ENCODE measurements at places on chromosomes 7 and 10.

GRCh38 chr7:158414486-158414961, 173.1 kb downstream of the PTPRN2 start:
- no peak overlapping the region for H3K4me3 ChIP-seq
- no peak for DNase-seq
- no peaks in the 10 kb centered on the region for H3K27me3 ChIP-seq
- no peak overlapping the region for H3K27ac ChIP-seq
- H3K4me1 ChIP-seq, result no peaks in the 10 kb centered on the region

DNA sequence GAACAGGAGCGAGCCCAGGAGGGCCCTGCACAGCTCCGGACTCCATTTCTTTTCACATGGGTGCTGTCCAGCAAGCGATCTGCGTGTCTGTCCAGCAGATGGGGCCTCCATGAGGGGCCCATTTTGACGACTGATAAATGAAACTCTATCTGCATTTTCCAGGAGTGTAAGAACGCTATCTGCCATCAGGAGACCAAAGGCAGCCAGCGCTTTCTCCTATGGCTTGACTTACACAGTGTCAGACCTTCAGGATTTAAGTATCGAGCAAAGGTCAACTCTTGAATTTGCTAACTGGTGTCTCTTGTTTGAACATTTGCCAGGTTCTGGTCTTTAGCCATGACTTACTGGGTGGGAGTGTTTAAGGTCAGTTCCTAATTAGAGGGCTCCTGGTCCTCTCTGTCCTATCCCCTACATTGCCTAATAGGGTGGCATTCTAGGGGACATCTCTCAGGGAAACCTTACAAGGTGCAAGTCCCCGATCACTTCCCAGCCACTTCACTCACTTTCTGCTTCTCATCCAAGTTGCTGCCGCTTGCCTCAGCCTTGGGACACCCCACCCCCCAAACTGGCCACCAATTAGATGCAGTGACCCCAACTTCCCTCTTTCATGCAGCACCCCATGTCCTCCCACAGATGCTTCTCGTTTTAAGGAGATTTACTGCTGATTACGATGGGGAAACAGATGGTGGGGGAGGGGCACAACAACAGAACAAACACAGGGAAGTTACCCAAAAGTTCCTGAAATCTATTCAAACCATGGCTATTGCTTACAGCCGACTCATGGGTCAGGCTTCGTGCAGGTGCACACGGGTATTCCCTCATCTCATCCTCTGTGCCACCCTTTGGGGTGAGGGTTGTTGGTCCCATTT, 20.0 kb downstream of the VSIR start:
- no peaks in the 10 kb centered on the region for H3K27me3 ChIP-seq
- peaks cover 100% of the 10 kb centered on the region for H3K4me1 ChIP-seq
- H3K27ac ChIP-seq, result peak overlapping the region; percentile 86
- no peak for DNase-seq
- H3K4me3 ChIP-seq, result no peak overlapping the region

GRCh38 chr10:3635211-3635671, 149.8 kb downstream of the KLF6 start:
- H3K4me1 ChIP-seq, result no peaks in the 10 kb centered on the region
- no peaks in the 10 kb centered on the region for H3K36me3 ChIP-seq
- no peak overlapping the region for H3K4me3 ChIP-seq
- H3K27me3 ChIP-seq, result no peaks in the 10 kb centered on the region
- no peak overlapping the region for H3K27ac ChIP-seq

DNA sequence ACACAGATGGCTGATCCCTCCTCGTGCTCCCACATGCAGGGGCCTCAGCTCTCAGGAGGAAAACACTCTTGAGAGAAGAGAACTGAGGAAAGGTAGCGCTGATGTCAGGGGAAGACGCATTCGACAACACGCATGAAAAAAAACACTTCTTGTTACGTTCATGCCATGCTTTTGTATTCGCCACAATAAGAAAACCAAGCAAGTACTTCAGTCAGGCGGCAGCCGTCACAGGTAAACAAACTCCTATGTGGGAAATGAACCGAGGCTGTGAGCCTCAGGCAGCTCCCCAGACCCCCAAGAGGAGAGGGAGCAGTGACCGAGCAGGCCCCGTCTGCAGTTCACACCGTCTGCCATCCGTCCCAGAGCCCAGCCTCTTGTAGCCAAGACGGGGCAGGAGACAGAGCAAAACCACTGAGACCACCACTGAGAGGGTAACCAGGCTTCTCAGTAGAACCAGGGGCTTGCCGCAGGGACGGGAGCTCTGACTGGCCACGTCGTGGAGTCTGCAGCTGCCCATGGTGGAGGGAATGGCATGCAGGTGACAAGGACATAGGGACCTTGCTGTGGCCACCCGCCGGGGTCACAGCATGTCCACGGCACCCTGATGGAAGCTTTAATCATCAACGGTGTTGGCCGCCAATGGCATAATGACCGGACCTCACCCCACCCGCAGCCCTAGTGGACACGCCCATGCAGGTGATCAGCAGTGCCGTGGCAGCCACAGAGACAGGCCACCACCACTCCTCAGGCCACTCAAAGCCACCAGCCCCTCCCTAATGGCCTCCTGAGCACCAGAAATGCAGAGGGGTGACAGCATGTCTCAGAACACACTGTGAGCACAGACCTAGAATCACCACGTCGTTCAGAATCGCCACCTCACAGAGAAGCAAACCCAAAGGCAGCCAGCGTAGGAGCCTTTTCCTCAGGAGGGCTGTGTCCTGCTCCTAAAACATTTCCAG, 304.3 kb downstream of the PTPRN2 start:
- no peak for DNase-seq
- no peak overlapping the region for H3K4me3 ChIP-seq
- no peak overlapping the region for H3K27ac ChIP-seq
- no peaks in the 10 kb centered on the region for H3K36me3 ChIP-seq
- H3K27me3 ChIP-seq, result peaks cover 3% of the 10 kb centered on the region

GRCh38 chr7:126569402-126569801, 683.3 kb downstream of the GRM8 start:
- H3K36me3 ChIP-seq, result no peaks in the 10 kb centered on the region
- H3K4me1 ChIP-seq, result no peaks in the 10 kb centered on the region
- no peak overlapping the region for H3K27ac ChIP-seq
- DNase-seq, result no peak
- no peak overlapping the region for H3K4me3 ChIP-seq

DNA sequence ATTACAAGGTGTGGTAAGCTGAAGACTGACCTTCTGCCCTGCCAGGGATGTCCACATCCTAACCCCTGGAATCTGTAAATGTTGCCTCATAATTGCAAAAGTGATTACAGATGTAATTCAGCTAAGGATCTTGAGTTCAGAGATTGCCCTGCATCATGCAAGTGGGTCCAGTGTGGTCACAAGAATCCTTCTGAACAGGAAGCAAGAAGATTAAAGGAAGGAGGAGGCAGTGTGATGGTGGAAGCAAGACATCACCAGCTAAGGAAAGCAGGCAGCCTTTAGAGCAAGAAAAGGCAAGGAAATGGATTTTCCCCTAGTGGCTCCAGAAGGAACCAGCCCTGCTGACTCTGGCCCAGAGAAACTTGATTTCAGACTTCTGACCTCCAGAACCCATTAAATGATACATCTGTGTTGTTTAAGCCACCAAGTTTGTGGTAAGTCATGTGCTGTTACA, 78.1 kb downstream of the USP6NL start:
- peaks cover 3% of the 10 kb centered on the region for H3K4me1 ChIP-seq
- DNase-seq, result no peak
- H3K36me3 ChIP-seq, result no peaks in the 10 kb centered on the region
- H3K27me3 ChIP-seq, result no peaks in the 10 kb centered on the region

- DNase-seq, result no peak
- H3K27me3 ChIP-seq, result peaks cover 12% of the 10 kb centered on the region
- no peaks in the 10 kb centered on the region for H3K36me3 ChIP-seq
- H3K4me1 ChIP-seq, result no peaks in the 10 kb centered on the region
- no peak overlapping the region for H3K4me3 ChIP-seq
Observed at GRCh38 chr7:116598278-116598677, 73.4 kb downstream of the CAV1 start.

DNA sequence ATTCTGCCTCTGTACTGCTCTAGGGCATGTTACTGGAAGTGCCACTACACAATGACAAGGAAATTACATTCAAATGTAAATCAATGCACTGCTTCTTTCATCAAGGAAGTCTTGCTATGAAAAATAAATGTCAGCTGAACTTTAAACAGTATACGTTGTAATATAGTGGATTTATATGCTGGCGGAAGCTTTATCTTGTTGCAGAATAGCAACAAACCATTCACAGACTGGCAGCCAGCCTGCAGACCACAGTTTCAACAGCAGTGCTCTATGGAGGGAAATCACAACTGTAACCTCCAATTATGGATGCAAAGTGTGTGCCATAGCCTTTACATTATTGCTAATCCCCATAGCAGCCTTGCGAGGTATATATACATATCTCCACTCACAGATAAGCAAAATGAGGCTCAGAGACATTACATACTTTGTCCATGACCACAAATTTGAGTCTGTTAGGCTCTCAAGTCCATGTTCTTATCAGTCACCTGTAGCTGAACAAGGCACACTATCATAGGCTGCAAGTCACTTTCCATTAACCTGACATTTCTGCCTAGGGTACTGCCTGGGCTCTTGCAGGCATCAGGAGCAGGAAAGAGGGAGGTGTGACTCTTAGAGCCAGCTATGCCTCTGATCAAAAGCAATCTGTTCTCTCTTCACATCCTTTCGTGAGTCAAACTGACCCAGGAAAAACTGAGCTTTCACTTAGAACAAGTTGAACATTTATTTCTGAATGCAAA, 22.6 kb downstream of the COL28A1 start:
- DNase-seq, result no peak
- no peaks in the 10 kb centered on the region for H3K4me1 ChIP-seq
- H3K4me3 ChIP-seq, result no peak overlapping the region
- no peaks in the 10 kb centered on the region for H3K27me3 ChIP-seq

GRCh38 chr10:106643473-106643872, 521.0 kb downstream of the SORCS1 start:
- no peaks in the 10 kb centered on the region for H3K4me1 ChIP-seq
- no peaks in the 10 kb centered on the region for H3K27me3 ChIP-seq
- no peak overlapping the region for H3K4me3 ChIP-seq
- no peak overlapping the region for H3K27ac ChIP-seq
- H3K36me3 ChIP-seq, result no peaks in the 10 kb centered on the region

GRCh38 chr10:12769323-12770044, 232.0 kb downstream of the CCDC3 start:
- no peak overlapping the region for H3K4me3 ChIP-seq
- no peak for DNase-seq
- H3K36me3 ChIP-seq, result peaks cover 13% of the 10 kb centered on the region

- H3K4me3 ChIP-seq, result no peak overlapping the region
- no peaks in the 10 kb centered on the region for H3K27me3 ChIP-seq
- no peak for DNase-seq
- H3K27ac ChIP-seq, result no peak overlapping the region
Observed at GRCh38 chr10:18231480-18231879, 91.3 kb downstream of the CACNB2 start.

DNA sequence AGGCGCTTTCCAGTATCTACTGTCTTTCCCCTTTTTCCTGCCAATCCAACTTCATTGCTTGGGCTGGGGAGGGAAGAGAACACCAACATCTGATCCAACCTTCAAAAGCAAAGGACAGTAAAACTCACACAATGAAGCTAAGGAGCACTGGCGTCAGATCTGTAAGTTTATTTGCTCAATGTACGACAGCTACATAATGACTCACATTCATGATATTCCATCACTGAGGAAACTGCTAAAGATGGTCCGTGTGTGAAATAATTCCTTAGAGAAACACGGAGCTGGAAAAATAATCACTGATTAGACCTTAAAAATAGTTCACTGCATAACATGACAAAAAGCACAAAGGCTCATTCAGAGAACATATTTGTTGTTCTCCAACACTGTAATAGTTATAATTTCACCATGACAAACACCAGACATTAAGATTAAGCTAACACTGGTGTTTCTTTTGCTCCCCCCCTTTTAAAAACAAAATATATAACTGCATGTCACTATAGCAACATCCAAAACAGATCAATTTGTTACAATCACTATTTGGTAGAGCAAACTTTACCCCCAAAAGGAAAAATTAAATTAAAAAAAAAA, 24.3 kb downstream of the HSPB1 start:
- peaks cover 3% of the 10 kb centered on the region for H3K4me1 ChIP-seq
- DNase-seq, result no peak
- H3K36me3 ChIP-seq, result peaks cover 43% of the 10 kb centered on the region
- no peak overlapping the region for H3K4me3 ChIP-seq
- H3K27me3 ChIP-seq, result no peaks in the 10 kb centered on the region
- H3K27ac ChIP-seq, result no peak overlapping the region

GRCh38 chr10:77832238-77832637, 94.3 kb downstream of the DLG5 start:
- no peaks in the 10 kb centered on the region for H3K27me3 ChIP-seq
- H3K4me3 ChIP-seq, result no peak overlapping the region
- peaks cover 55% of the 10 kb centered on the region for H3K4me1 ChIP-seq
- DNase-seq, result peak; percentile 32
- no peak overlapping the region for H3K27ac ChIP-seq
- H3K36me3 ChIP-seq, result no peaks in the 10 kb centered on the region

DNA sequence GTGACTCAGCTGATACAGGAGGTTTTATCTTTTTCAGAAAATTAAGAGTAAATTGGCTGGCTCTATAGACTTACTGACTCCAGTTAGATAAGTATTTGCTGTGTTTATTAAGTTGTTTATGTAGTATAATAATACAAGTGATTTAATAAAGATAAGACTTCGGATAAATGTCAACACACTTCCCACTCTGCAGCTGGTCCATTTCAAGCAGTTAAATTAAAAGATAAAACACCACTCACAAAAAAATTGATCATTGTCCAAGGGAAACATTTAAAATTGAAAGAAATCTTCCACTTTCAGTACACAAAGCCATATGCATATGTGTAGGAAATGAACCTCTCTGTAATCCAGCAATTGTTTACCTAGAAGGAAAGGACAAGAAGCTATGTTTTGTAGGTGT, 106.1 kb upstream of the SP8 start:
- H3K36me3 ChIP-seq, result no peaks in the 10 kb centered on the region
- H3K27me3 ChIP-seq, result no peaks in the 10 kb centered on the region
- no peak overlapping the region for H3K27ac ChIP-seq
- H3K4me1 ChIP-seq, result no peaks in the 10 kb centered on the region
- no peak for DNase-seq
- no peak overlapping the region for H3K4me3 ChIP-seq

- H3K36me3 ChIP-seq, result no peaks in the 10 kb centered on the region
- peaks cover 12% of the 10 kb centered on the region for H3K4me1 ChIP-seq
- no peak overlapping the region for H3K4me3 ChIP-seq
Observed at GRCh38 chr10:22005763-22006162, 2.2 kb upstream of the DNAJC1 start.

GRCh38 chr7:97307521-97308108, 190.1 kb downstream of the SDHAF3 start:
- H3K27ac ChIP-seq, result no peak overlapping the region
- H3K4me1 ChIP-seq, result no peaks in the 10 kb centered on the region
- H3K36me3 ChIP-seq, result no peaks in the 10 kb centered on the region
- no peak overlapping the region for H3K4me3 ChIP-seq
- no peaks in the 10 kb centered on the region for H3K27me3 ChIP-seq

- H3K27me3 ChIP-seq, result no peaks in the 10 kb centered on the region
- H3K4me1 ChIP-seq, result no peaks in the 10 kb centered on the region
- DNase-seq, result no peak
- no peak overlapping the region for H3K4me3 ChIP-seq
- no peaks in the 10 kb centered on the region for H3K36me3 ChIP-seq
Observed at GRCh38 chr7:113131367-113131766, 13.0 kb upstream of the SMIM30 start.

DNA sequence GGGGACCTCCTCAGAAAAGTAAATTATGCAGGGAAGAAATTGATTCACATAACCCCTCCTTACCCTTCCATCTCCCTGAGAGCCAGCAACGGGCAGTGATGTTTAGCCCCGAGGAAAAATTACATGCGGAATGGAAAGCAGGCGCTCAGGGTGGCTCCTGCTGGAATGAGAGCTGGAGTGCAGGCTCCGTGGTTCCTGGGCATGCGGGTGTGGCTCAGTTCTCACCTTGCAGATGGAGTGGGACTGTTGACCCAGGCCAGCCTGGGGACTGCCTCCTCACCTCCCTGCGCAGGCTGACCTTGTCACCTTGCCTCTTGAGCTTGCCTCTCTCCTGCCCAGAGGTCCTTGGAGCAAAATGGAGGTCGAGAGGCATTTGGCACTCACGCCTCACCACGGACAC, 83.3 kb upstream of the PPIF start:
- no peak for DNase-seq
- no peaks in the 10 kb centered on the region for H3K27me3 ChIP-seq

Measured in CD4-positive, alpha-beta T cell (primary cell).